ENCODE measurements at places on chromosomes 11 and 22.

DNA sequence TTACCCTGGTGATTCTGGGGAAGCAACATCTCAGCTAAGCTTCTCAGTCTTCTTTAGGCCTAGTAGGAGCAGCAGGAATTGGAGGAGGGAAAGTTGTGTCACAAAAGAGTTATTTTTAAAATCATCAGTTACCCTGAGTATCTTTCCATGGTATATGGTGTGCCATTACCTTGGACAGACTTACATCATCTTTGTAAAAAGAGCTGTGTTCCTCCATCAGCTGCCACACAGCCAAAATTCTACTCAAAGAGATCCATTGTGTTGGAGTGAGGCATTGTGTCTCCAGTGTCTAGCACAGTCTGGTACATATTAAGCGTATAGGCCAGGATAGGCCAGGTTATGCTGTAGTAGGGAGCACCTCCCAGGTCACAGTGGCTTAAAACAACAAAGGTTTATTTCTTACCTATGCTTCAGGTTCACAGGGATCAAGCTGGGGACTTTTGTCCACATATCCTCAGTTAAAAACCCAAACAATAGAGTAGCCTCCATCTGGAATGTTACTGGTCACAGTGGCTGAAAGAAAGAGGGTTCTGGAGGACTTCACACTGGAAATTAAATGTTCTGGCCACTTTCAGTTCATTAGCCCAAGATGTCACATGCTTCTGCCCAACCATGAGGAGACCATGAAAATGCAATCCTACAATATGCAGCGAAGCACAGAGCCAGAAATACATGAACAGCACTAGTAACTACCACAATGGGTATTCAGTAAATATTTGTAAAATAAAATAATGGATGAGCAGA, 9.9 kb upstream of the TMPRSS5 start:
- DNase-seq = no peak

DNA sequence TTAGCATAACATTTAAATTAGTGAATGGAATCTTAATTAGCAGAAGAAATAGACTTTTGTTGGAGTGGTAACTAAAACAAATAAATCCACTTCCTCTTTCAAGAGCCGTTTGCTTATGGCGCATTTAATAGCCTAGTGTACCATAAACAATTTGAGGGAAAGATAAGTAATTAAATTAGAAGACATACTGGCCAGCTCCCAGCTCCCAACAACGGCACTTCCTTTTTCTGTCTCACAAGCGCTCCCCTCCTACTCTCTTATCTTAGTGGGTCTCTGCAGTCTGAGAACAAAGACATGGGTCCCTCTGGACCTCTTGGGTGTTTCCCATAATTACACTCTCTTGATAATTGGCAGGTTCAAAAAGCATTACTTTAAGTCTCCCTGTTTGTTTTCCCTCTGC, 146.0 kb downstream of the OPCML start:
- DNase-seq = no peak

- DNase-seq = no peak
Observed at GRCh38 chr22:37765498-37765897, 42.2 kb upstream of the GCAT start.

DNA sequence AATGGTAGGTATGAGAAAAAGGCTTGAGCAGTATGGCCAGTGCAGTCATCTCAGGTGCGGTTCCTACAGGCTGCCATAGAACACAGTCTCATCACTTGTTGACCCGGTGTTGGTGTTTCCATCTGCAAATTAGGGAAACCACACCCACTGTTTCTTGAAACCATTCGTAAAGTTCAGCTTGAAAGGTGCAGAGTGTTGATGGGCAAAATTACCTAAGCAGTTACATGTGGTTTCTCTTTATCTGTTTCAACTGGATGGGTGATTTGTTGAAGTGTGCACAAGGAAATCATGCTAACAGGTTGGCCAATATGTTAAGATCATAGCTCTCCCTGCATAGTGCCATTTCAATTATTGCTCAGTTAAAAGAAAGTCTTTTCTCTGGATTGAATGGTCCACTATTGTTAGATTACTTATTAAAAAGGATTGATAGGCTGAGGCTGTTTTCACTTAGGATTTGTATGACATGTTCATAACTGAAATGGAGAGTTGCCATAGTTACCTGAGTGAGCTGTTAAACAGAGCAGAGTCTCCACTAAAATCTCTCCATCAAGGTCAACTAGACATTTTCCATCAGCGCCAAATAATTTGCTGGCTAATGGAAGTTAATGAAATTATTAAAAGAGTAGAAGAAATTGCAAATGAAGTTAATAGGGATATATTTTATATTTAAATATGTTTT, 203.1 kb upstream of the MTMR2 start:
- DNase-seq = peak; percentile 42
